ENCODE measurements at places on chromosomes 1 and 21.

DNA sequence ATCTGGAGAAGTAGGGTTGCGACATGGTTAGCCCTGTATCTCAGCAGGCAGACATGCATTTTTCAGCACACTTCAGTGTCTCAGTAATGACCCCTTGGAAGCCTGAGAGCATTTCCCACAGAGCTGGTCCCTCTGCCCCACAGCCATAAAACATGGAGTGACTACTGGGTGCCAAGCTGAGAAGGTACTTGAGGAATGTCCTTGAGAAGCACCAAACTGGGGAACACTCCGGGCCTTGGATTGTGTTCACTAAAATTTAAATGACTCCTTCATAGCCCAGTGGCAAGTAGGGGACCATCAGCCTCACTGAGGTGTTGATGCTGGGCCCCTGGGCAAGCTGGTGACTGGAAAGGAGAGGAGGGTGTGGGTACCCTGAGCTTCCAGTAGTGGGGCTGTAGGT, 54.7 kb downstream of the KCNJ6 start:
- DNase-seq = no peak

- no peak for DNase-seq
Observed at GRCh38 chr21:42500736-42501135, 4.7 kb upstream of the RSPH1 start.

GRCh38 chr1:167401260-167401873, 117.0 kb downstream of the CD247 start:
- DNase-seq = peak; percentile 15

DNA sequence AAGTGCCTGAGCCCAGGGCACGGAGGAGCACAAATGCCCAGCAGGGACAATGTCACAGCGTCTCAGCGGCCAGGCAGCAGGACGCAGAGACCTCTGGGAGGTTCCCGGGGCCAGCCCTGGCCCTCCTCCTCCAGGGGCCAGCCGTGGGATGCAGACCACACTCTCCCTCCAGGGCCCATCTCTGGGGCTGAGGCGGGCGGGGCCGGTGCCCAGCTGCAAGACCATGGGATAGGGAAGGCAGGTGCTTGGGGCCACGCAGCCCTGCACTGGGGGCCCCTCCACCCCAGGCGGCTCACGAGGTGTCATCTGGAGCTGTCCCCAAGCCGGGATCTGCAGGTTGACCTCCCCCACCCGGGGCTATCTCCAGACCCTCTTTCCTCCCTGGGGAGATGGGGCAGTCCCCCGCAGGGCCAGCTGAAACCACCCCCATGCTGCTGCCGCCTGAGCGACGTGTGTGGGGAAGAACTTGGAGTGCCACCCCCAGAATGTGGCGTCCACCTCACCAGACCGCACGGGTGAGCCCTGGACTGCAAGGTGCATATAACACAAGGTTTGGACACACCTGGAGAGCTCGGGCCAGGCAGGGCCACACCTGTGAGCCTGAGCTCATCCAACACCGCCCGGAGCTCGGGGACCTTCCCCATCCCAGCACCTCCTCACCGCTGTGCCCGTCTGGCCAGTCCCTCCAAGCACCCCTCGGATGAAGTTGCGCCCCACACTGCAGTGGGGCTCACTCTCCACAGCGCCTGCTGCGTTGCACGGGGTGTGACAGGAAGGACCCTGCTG, 4.1 kb upstream of the TTLL10 start:
- DNase-seq = no peak

GRCh38 chr1:35448344-35448801, 108.8 kb downstream of the KIAA0319L start:
- no peak for DNase-seq

- DNase-seq = no peak
Observed at GRCh38 chr1:83103341-83103740, 895.6 kb downstream of the TTLL7 start.

DNA sequence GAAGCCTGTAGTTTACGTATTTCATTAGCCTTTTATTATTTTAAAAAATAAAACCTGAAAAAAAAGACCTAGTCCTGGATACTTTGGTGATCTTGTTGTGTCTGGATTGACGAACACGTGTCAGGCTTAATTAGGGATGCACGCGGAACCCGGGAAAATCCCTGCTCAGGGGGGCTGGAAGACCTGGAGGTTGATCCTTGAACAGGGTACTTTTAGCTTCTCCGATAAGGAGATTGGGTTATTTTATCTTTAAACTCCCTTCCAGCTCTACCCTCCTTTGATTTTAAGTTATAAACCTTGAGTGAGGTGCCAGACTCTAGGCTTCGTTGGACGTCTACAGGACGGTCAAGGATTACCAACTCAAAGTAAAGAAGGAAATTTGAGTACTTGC, 552 bp upstream of the ZNF691 start:
- no peak for DNase-seq

- DNase-seq = peak; percentile 49
Observed at GRCh38 chr1:201042779-201043461, 19.4 kb upstream of the KIF21B start.

DNA sequence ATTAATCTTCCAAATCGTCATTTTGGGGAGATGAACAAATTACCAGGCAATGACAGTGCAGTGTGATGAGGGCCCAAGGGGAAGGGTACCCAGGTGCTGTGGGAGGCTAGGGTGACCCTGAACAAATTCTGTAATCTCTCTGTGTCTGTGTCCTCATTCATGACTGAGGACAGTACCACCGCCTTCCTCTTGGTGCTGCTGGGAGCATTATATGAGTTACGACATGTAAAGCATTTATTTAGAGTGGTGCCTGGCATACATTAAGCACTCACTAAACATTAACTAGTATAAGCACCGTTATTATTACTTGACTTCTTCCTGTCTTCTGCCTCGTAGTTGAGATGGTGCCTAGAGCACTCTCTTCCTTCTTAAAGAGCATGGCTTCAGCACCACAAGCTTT, 468.2 kb upstream of the VAMP3 start:
- DNase-seq = no peak

GRCh38 chr1:99590578-99591209, 55.2 kb upstream of the PALMD start:
- no peak for DNase-seq

All from stimulated activated CD4-positive, alpha-beta T cell treated with anti-CD3 and anti-CD28 coated beads, Interleukin-4, amount 100 ng/mL, for 48 hours (primary cell).